ENCODE measurements at places on chromosomes 16 and 17. TPM values are rescaled to one million over a fixed set of nuclear protein-coding genes. Genes with fewer than 3 reads are reported as not detected.

Gene APRT
- total RNA-seq = 154 TPM

GRCh38 chr17:44323359-44324091 lies 1.1 kb downstream of the SLC25A39 start:
- peaks cover 31% of the 10 kb centered on the region for H3K36me3 ChIP-seq
- H3K27ac ChIP-seq = no peak overlapping the region
- peaks cover 44% of the 10 kb centered on the region for H3K4me1 ChIP-seq
- H3K4me3 ChIP-seq = peak overlapping the region; percentile 85
- H3K27me3 ChIP-seq = no peaks in the 10 kb centered on the region

- H3K4me3 ChIP-seq = no peak overlapping the region
- DNase-seq = no peak
- no peaks in the 10 kb centered on the region for H3K36me3 ChIP-seq
Measured at GRCh38 chr16:7090628-7091115, 242.0 kb upstream of the RBFOX1 start.

- H3K27me3 ChIP-seq = no peaks in the 10 kb centered on the region
- no peak for DNase-seq
- peaks cover 30% of the 10 kb centered on the region for H3K36me3 ChIP-seq
- H3K4me1 ChIP-seq = no peaks in the 10 kb centered on the region
- H3K4me3 ChIP-seq = no peak overlapping the region
Measured at GRCh38 chr16:69688589-69688988, 37.8 kb downstream of the NQO1 start.
